ENCODE measurements at places on chromosomes 7 and 10. TPM values are rescaled to one million over a fixed set of nuclear protein-coding genes. Genes with fewer than 3 reads are reported as not detected.

- DNase-seq = no peak
Observed at GRCh38 chr10:61163403-61163802, 219.4 kb upstream of the RHOBTB1 start.

DNA sequence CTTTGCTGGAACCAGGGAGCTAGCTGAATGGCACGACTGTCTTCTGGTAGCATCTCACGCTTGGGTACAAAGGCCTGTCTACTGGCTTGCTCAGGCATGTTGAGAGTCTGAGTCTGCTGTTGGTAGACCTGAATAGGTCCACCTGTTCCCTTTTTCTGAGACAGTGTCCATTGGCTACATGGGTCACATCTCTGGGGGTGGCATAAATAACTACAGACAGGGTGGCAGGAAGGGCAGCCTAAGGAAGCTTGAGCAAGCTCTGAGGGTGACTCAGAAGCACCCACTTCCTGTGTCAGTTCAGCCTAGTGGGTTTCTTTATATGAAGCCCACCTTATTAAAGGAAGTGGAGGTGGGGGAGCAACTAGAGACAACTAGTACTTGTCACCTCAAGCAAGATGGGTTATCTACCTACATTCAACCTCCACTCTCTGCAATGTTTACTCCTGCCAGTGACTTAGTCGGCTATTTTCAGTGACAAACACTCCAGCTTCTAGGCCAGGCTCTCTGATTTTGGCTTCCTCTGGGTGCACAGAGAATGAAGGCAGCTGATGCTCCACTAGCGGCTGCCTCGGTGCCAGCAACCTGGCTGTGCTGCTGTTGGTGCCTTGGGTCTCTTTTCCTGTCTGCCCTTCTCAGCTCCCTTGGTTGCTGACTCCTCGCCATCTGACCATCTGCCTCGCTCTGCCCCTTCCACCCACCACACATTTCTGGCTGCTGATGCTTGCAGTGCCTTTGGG lies 5.7 kb upstream of the ZYX start:
- peak; percentile 80 for DNase-seq

- no peak for DNase-seq
Observed at GRCh38 chr7:153576096-153576495, 476.1 kb upstream of the DPP6 start.

DNA sequence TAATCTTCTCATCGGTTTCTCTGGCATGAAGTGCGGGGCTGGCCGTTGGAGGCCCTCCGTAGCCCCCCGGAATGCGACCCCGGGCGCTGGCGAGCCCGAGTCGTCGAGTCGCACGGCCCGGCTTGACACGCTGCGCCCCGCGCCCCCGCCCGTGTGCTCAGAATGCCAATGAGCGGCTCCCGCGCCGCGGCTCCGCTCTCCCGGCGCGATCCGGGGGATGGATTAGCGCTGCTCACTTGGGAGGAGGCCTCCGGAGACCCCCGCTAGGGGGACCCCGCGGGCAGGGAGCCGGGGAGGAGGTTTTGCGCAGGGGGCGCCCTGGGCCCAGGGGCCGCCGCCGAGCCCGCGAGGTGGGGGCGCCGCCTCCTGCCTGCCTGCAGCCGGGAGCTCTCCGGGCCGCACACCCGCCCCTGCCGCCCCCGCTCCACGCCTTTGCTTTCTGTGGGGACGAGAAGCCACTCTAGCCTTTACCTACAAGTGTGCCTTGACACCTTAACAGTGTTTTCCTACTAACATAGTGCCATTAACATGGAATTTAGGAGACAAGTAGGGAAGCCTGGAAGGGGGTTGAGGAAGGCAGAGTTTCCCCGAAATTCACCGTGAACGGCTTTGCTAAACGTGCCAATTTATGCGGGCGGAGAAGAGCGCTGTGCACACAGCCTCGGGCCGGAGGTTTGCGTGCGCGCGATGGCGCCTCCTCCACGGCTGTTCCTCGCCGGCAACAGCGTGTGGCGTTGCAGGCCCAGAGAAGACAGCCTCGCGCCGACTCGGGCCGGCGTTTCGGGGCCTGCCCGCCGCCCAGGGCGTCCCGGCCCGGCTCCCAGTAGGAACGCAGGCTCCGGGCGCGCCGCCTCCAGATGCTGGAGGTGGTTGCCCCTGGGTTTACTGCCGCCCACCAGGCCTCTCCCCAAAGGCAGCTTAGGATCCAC lies 7.1 kb downstream of the SHH start:
- DNase-seq = peak; percentile 77

GRCh38 chr10:28120043-28120749 lies 121.3 kb upstream of the ODAD2 start:
- DNase-seq = no peak

- DNase-seq = no peak
Observed at GRCh38 chr10:44051091-44051490, 333.8 kb downstream of the CXCL12 start.

- DNase-seq = no peak
Observed at GRCh38 chr7:16430133-16430532, 8.8 kb upstream of the CRPPA start.

DNA sequence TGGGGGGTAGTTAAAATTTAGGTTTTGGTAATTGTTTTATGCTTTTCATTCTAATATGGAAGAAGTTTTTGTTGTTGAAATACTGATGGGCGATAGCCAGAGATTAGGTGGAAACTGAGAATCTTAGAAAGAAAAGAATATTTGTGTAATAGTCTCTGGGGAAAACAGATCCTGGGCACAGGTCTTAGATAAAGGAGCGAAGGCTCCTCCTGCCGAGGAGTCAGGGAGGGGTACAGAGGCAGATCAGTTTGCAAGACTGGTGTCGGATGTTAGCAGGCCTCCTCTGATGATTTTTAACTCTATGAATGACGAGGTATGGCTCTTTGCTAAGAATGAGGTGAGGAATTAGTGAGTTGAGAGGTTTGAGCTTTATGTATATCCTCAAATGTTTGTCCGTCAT lies 339.7 kb downstream of the HGF start:
- no peak for DNase-seq

- no peak for DNase-seq
Observed at GRCh38 chr10:128704716-128705115, 578.5 kb upstream of the MKI67 start.

DNA sequence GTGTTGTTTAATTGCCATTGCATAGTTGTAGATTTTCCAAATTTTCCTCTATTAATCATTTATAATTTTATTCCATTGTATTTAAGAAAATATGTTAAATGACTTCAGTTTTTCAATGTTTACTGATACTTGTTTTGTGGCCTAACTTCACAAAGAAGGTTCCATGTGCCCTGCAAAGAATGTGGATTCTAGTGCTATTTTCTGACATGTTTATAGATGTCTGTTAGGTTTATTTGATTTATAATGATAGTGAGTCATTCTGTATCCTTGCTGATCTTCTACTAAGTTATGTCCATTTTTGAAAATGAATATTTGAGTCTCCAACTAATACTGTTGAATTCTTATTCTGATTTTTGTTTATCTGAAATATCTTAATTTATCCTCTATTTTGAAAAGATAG lies 369.0 kb downstream of the MAGI2 start:
- no peak for DNase-seq

DNA sequence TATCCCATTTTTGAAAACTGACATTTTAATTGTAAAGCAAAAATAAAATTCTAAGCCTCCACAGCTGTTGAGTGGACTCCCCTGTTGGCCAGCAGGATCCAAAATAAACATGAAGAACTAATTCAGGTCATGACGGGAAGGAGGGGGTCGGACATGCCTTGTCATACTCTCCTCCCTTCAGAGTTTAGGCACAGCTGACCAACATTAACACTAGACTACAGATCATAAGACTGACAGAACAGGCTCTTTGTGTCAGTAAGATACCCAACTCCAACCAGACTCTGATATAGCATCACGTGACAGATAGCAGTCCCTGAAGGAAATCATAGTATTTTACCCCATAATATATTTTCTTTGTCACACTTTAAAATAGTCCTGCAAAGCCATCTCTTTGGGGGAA lies 20.9 kb upstream of the ZNF12 start:
- DNase-seq = no peak

ACBD7 gene
- total RNA-seq = not detected

GRM3 gene
- total RNA-seq = not detected

SMKR1 gene
- total RNA-seq = not detected

SYNPO2L gene
- 0.19 TPM for total RNA-seq
